Muscle of arm (tissue), 14 donors: ENCODE measurements at places on chromosomes 12 and 14.

GRCh38 chr14:75010472-75011093, 7.9 kb downstream of the EIF2B2 start:
- no peak for DNase-seq

DNA sequence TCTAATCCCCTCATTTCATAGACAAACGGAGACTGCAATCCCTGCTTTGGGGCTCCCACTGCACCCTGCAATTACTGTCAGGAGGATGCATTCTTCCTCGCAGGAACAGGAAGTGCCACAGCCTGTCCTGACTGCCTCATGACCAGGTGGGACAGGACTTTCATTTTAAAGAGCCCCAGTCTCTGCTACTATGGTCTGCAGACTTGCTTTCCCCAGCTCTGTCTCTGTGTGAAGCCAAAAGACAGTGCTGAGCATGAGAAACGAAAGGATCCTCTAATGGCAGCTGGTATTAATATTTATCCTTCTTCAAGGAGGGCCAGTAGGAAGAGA, 60.0 kb upstream of the PNMA1 start:
- no peak for DNase-seq

- no peak for DNase-seq
Observed at GRCh38 chr14:105479431-105480158, 5.0 kb downstream of the CRIP2 start.

DNA sequence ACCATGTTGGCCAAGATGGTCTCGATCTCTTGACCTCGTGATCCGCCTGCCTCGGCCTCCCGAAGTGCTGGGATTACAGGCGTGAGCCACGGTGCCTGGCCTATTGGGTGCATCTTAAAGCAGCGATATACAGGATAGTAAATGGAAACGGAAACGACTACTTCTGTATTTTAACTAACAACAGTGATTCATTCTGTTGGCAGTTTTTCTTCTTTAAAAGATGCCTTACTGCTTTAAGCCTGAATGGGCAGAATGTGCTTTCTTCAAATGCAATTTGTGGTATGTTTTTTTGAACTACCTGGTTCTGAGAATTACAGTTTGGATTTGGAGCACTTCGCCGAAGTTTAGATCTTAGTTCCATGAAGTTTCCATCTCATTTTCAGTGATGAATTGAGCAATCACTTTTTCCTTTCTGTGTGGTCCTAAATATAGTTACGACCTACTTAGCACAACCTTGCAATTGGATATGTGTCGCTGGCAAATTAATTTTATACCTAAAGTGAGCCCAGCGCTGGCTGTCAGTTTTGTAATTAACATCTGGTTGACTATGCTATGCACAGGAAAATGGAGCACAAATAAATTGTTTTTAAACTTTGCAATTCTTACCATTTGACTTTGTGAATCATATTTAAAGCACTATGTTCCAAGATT, 53.6 kb upstream of the EIF5 start:
- DNase-seq, result no peak

GRCh38 chr14:101032433-101032832, 128.9 kb upstream of the RTL1 start:
- no peak for DNase-seq

- DNase-seq, result no peak
Observed at GRCh38 chr14:68577802-68578541, 214.9 kb downstream of the ZFP36L1 start.

- DNase-seq, result no peak
Observed at GRCh38 chr12:32567296-32567674, 111.8 kb upstream of the DNM1L start.

DNA sequence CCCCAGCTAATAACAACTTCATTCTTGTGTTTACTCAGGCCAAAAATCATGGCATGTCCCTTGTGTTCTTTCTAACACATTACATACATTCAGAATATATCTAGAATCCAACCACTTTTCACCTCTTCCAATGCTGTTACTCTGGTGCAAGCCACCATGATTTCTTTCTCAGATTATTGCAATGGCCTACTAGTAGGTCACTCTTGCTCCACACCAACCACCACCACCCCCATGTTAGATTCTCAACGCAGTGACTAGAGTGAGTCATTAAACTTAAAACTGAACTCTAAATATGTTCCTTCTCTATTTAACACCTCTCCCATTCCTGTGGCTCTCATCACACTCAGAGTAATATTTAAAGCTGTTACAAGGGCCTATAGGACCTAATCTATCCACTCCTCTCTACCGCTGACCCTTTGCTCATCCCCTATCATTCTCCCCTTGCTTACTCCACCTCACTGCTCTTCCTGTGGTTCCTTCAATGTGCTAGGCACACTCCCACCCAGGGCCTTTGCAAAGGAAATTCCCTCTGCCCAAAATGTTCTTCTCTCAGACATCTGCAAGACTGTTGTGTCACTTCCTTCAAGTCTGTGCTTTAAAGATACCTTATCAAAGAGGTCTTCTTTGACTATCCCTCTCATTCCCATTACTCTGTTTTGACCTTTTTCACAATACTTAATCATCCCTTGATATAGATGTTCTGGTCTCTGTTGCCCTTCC, 6.6 kb downstream of the RTN1 start:
- no peak for DNase-seq

DNA sequence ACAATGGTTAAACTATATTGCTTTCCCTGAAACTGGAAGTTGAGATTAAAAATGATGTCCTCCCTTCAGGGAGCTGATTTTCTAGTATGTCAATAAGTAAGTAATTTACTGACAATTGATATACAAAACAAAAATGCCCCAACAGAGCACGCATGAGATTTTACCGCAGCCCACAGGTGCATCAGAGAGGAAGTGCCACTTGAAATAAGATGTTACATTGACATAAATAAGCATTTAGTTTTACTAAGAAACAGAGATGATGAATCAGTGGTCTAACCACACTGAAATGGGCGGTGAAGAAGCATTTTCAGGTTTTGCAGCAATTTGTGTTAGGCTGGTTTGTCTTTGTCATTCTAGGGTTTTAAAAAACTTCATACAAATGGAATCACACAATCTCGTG, 8.8 kb upstream of the CLECL1 start:
- no peak for DNase-seq

DNA sequence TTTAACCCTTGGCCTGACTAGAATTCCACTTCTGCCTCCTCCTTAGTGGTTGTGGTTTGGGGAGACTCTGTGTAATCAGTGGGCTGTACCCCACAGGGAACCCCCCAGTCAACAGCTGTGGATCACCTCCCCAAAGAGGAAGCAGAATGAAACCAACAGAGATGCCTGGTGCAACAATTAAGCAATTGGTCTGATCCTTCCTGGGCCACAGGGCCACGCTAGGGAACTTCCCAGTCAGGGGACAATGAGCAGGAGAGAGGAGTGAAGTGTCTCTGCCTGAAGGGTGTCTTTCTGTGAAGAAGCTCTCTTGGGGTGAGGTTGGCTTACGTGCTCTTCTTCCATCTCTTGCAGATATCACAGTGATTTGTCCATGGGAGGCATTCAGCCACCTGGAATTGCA, 8.2 kb downstream of the PDE6H start:
- no peak for DNase-seq

DNA sequence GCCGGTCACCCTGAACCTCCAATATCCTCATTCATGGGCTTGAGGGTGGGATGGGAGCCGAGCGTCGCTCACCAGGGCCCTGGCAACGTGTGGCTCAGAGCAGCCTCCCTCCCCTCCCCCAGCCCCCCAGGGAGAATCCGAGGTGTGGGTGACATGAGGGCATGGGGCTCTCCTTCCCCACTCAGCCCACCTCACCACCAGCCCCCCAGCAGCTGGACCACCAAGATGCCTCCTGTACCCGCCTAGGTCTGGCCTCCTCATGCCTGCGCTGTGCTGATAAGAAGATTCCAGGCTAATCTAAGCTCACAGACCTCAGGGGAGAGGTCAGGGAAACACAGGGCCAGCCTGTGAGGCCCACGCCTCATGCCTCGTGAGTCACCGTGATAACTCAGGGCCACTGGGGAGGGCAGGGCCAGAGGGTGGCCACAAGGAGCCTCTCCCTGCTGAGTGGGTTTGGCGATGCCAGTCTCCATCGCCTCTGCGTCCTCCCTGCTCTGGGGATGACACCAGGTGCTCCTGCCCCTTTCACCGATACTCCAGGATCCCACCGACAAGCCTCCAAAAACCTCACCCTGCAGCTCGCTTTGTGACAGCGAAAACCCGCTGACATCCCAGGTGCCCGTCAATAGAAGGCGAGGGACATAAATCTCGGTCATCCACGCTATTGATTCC, 56.9 kb downstream of the TESC start:
- no peak for DNase-seq
